ENCODE measurements at places on chromosomes 2 and 18.

- no peak for DNase-seq
Measured at GRCh38 chr2:165471349-165471950, 2.0 kb downstream of the CSRNP3 start.

GRCh38 chr2:237141571-237142051, 55.9 kb downstream of the COPS8 start:
- no peak for DNase-seq

GRCh38 chr2:230907361-230908091, 17.5 kb downstream of the GPR55 start:
- DNase-seq = no peak

GRCh38 chr2:118165595-118165994, 77.3 kb downstream of the INSIG2 start:
- DNase-seq = no peak

DNA sequence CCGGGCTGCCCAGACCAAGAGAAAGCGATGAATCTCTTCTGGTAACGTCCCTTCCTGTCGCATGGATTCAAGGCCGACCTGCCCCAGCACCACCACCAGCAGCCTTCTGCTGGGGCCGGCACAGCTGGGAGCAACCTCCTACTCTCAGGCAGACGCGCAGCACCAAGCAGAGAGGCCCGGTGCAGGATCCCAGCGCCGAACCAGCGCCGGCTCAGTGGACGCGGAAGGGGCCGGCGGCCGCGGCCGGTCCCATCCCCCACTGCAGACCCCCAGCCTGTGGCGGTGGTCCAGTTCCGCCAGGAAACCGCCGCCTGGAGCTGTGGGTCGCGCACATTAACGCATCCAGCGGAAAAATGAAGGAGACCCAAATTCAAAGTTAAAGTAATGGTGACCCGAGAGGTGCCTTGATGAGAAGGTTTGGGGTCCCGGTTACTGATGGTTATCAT, 525 bp upstream of the MAL start:
- peak; percentile 27 for DNase-seq

- DNase-seq = no peak
Measured at GRCh38 chr2:17095340-17095739, 422.9 kb downstream of the RAD51AP2 start.
